A549 treated with Mapracorat at 1 μM for 4 hours (cell line): ENCODE measurements at places on chromosomes 12 and 14. TPM values are rescaled to one million over a fixed set of nuclear protein-coding genes. Genes with fewer than 3 reads are reported as not detected.

The OR4E2 gene
- not detected in 5 replicates for total RNA-seq

The SDR9C7 gene
- 0.15 TPM in 1 of 5 replicates, not detected in the others for total RNA-seq

The GPR162 gene
- 0.23 to 0.53 TPM (median 0.45 TPM) in 5 replicates for total RNA-seq

The CMKLR1 gene
- total RNA-seq: 0.13 TPM in 1 of 5 replicates, not detected in the others

The TMEM119 gene
- 0.06 to 0.12 TPM in 2 of 5 replicates, not detected in the others for total RNA-seq

The SRRM4 gene
- not detected in 5 replicates for total RNA-seq

The HECTD4 gene
- 11.0 to 14.6 TPM (median 11.7 TPM) in 5 replicates for total RNA-seq
